AG20443 (cell line): ENCODE measurements at places on chromosomes 12 and 14.

- DNase-seq = peak; percentile 63
Observed at GRCh38 chr12:13049816-13050215, 5.6 kb downstream of the FAM234B start.

- no peak for DNase-seq
Observed at GRCh38 chr12:16352481-16352880, 5.0 kb downstream of the MGST1 start.

DNA sequence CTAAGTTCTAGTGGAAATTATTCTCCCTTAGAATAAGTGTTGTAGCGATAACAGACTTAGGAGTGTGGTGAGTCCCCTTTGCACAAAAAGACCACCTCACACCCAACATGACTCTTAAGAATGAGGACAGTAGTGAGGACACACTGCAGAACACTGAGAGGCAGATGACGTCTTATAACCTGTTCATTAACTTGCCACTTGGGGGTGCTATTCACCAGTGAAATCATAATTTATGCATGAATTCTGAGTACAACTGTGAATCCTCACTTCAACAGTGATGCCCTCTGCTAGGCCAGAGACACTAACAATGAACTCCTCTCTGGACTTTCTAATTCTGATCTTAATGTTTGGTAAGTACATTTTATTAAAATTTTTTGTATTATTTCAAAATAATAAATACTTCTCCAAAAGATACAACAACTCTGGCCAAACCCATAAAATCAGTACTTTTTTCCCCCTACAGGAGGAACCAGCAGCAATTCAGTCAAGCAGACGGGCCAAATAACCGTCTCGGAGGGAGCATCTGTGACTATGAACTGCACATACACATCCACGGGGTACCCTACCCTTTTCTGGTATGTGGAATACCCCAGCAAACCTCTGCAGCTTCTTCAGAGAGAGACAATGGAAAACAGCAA, 274.7 kb downstream of the DAD1 start:
- DNase-seq = peak; percentile 62

- peak; percentile 57 for DNase-seq
Observed at GRCh38 chr12:69097619-69098368, 141.6 kb upstream of the CPSF6 start.

- no peak for DNase-seq
Observed at GRCh38 chr14:103868242-103868897, 21.0 kb upstream of the PPP1R13B start.

DNA sequence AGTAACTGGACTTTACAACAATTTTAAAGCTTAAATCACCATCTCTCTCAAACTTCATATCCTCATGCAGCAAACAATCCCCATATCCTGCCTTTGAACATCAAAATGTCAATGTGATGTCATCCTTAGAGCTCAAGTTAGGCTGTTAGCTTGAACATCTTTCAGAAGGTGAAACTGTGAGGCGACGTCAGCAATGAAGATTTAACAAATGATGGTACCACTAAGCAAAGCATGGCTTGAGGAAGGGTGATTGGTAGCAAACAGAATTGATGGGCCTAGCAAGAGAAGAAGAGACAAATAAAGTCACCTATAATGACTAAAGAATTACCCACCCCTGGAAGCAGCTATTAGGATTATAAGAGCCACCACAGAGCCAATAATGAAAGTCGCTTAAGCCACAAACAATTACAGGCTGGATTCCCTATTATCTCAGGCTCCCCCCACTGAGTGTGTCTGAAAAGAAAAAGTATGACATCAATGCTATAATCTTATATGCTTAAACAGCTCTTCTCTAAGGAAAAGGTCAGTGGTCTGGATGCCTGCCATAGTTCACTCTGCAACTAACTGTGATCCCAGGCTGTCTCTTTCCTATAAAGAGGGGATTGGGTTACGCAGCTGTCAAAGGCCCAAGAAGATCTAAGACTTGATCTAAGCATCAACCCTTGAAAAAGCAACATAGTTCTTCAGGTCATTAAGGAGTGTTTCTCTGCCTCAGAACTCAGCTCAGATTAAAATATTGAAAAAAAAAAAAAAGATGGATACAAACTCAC, 18.1 kb downstream of the EGLN3 start:
- DNase-seq = no peak

GRCh38 chr12:18283831-18284230, 22.5 kb downstream of the PIK3C2G start:
- DNase-seq = no peak

DNA sequence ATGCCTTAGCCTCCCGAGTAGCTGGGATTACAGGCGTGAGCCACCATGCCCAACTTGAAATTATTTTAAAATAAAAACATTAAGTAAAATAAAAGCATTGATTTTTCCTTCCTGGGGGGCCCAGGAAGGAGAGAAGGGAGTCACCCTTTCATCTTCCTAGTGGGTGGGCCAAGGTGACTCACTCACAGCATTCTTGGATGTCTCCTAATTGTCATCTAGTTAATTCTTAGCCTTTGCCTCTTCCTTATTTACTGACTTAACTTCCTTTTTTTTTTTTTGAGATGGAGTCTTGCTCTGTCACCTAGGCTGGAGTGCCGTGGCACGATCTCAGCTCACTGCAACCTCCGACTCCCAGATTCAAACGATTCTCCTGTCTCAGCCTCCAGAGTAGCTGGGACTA, 29.2 kb downstream of the TMEM120B start:
- no peak for DNase-seq

GRCh38 chr14:94773655-94774343, 3.9 kb upstream of the GSC start:
- DNase-seq = no peak

- DNase-seq = peak; percentile 68
Observed at GRCh38 chr14:39266525-39266870, 32.8 kb downstream of the MIA2 start.

- DNase-seq = no peak
Observed at GRCh38 chr12:85422762-85423161, 142.7 kb downstream of the ALX1 start.

DNA sequence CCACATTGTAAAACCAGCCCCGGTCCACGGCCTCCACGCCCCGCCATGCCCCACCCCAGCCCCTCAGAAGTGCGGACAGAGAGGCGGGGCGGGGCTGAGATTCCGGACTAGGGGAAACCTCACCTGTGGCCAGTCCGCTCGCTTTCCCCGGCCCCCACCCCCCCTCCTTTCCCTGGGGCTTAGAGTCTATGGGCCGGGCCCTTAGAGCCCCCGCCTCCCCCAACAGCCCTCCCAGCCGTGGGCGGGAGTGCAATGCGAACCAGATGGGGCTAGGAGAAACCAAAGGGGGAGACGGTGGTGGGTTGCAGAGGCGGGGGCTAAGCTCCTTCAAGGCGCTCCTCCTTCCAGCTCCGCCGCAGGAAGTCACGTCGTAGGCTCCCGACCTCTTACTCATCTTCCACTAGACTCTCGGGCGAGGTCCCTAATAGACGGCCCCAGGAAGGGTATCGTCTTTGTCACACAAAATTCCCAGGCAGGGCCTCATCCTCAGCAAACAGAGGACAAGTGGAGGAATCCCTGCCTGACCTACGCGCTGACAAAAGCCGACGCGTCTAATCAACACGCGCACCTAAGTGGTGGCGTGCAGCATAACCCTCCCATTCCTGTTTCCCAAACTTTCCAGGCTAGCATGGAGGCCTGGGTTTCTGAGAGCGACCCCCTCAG, 1.1 kb upstream of the NAB2 start:
- DNase-seq = peak; percentile 80
